ENCODE measurements at places on chromosomes 6 and 20.

GRCh38 chr20:35226884-35227681 lies 593 bp downstream of the MMP24 start:
- H3K27ac ChIP-seq, result no peak overlapping the region
- no peaks in the 10 kb centered on the region for H3K36me3 ChIP-seq
- DNase-seq, result peak; percentile 27
- H3K27me3 ChIP-seq, result peaks cover 14% of the 10 kb centered on the region
- no peak overlapping the region for H3K4me3 ChIP-seq
- peaks cover 5% of the 10 kb centered on the region for H3K4me1 ChIP-seq

GRCh38 chr20:5172903-5173463 lies 46.2 kb downstream of the CDS2 start:
- peaks cover 3% of the 10 kb centered on the region for H3K36me3 ChIP-seq
- no peaks in the 10 kb centered on the region for H3K27me3 ChIP-seq
- H3K4me1 ChIP-seq, result peaks cover 7% of the 10 kb centered on the region
- no peak overlapping the region for H3K4me3 ChIP-seq
- H3K27ac ChIP-seq, result no peak overlapping the region

DNA sequence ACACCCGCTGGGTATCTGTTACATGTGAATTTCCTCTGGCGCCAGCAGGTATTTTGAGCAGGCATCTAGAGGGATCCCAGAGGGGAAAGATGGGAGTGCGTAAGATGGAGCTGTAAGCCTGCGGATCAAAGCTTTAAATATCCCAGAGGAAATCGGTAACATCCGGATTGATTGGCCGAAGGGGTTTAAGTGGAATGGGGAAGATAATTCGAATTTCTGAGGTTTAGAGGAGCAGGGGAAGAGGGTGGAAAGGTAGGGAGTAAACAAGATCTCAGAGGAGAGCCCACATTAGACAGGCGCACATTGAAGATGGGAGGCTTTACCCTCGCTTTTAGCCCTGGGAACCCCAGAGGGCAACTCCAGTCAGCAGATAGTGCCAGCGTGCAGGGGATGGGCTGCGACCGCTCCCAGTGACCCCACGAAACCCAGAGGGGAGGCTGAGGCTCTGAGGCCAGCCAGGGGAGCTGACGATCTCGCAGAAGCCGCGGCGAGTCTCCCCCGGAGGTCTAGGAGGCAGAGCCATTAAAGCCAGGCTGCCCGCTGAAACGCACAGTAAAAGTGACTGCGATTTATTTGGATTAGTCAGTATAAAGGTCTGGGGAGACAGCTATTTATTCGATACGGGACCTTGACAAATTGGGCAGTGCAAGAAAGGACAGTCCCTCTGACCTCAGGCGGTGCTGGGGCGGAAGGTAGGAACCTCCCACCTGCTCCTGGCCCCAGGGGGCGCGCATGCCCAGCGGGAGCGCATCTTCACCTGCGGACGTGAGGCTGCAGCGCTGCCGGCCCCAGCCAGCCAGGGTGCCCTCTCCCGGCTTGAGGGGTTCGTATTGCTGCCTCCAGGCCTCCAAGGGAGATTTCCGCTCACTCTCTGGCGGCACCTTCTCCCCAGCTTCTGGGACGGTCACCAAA lies 34.3 kb upstream of the TCF21 start:
- H3K27me3 ChIP-seq, result peaks cover 16% of the 10 kb centered on the region
- H3K4me1 ChIP-seq, result peaks cover 3% of the 10 kb centered on the region
- H3K36me3 ChIP-seq, result no peaks in the 10 kb centered on the region
- no peak overlapping the region for H3K27ac ChIP-seq
- no peak for DNase-seq

DNA sequence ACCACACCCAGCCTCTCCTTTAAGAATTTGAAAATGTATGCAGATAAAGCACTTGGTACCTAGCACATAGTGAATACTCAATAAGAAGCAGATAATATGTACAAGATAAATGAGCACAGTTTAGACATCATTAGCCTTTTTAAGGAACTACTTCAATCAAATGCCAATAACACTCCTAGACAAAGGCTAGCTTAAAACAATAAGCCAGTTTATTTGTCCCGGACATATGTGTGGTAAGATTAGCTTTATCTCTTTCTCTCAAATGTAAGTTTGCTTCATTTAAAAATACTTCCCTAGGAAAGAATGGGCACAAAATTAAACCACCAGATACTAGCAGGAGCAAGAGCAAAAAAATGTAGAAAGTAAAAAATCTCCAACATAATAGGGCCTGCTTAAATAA lies 73.8 kb downstream of the MAP3K5 start:
- no peaks in the 10 kb centered on the region for H3K36me3 ChIP-seq
- no peak for DNase-seq
- no peak overlapping the region for H3K27ac ChIP-seq
- no peaks in the 10 kb centered on the region for H3K27me3 ChIP-seq
- H3K4me3 ChIP-seq, result no peak overlapping the region

DNA sequence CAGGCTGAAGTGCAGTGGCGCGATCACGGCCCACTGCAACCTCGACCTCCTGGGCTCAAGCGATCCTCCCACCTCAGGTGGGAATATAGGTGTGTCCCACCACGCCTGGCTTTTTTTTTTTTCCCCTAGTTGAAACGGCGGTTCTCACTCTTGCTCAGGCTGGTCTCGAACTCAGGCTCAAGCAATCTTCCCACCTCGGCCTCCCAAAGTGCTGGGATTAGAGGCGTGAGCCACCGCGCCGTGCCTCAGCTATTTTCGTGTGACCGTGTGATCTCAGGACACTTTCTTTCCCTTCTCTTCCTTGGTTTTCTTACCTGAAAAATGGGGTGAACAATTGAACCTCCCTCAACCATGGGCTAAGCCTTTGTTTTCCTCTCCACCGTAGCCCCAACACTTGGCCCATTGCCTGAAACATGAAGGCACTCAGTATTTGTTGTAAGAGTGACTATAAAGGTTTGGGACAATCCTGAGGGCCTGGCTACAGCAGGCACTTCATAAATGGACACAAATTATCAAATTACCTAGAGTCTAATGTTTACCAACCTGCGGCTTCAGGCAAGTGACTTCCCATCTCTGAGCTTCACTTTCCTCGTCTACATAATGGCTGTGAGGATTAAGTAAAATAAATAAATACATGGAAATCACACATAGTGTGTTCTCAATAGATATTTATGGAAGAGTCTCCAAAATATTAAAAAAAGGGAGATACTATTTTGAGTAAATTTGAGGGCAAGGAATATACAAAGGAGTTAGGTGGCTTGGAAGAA lies 31.4 kb upstream of the ID1 start:
- no peaks in the 10 kb centered on the region for H3K27me3 ChIP-seq
- peak overlapping the region; percentile 99 for H3K27ac ChIP-seq
- no peak for DNase-seq
- peaks cover 25% of the 10 kb centered on the region for H3K36me3 ChIP-seq
- peaks cover 46% of the 10 kb centered on the region for H3K4me1 ChIP-seq

DNA sequence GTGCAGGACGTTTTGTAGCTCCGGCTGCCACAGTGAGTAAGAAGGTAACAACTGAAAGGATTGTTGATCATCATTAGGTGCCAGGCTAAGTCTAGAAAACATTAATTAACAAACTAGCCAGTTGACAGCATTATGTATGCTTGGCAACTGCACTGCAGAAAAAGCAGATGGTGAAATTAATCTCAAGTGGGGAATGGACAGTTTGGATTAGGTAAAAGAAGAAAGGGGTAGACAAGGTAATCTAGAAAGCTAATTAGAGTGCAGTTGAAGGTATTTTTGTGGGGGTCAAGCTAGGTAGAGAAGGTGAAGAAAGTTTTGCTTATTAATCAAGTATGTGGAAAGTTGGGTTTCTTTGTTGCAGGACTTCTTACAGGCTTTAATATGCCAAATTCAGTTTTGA lies 69.7 kb upstream of the HINT3 start:
- H3K27ac ChIP-seq, result no peak overlapping the region
- H3K36me3 ChIP-seq, result peaks cover under 1% of the 10 kb centered on the region
- peaks cover 2% of the 10 kb centered on the region for H3K4me1 ChIP-seq
- no peaks in the 10 kb centered on the region for H3K27me3 ChIP-seq
- no peak overlapping the region for H3K4me3 ChIP-seq

DNA sequence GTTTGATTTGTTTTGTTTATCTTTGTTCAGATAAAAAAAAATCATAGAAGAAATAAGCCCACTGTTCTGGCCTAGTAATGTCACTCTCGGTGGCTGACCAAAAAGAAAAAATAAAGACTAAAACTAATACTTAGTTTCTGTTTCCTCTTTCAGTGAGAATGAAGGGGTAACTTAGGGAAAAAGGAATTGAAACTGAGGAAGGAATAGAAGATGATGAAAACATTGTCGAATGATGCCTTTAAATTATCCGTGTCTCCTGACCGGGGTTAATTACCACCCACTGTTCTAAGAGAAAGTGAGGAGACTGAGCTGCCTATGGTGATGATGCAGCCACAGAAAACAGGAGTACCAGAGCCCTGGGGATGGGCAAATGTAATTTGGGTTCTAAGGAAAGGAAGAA lies 73.1 kb downstream of the PTCHD4 start:
- no peak overlapping the region for H3K4me3 ChIP-seq
- no peaks in the 10 kb centered on the region for H3K4me1 ChIP-seq
- no peak for DNase-seq
- no peaks in the 10 kb centered on the region for H3K36me3 ChIP-seq
- H3K27ac ChIP-seq, result no peak overlapping the region

- H3K4me1 ChIP-seq, result no peaks in the 10 kb centered on the region
- H3K27ac ChIP-seq, result no peak overlapping the region
- DNase-seq, result no peak
Observed at GRCh38 chr6:82869493-82869892, 196.1 kb downstream of the UBE3D start.

- H3K4me3 ChIP-seq, result no peak overlapping the region
- H3K27me3 ChIP-seq, result no peaks in the 10 kb centered on the region
- peaks cover 2% of the 10 kb centered on the region for H3K4me1 ChIP-seq
- no peak for DNase-seq
Observed at GRCh38 chr6:158519761-158520160, 40.1 kb upstream of the TMEM181 start.

- H3K27me3 ChIP-seq, result no peaks in the 10 kb centered on the region
- peaks cover 1% of the 10 kb centered on the region for H3K36me3 ChIP-seq
Observed at GRCh38 chr6:170311696-170312095, 5.1 kb downstream of the FAM120B start.

GRCh38 chr6:139981066-139981624 lies 606.7 kb upstream of the CITED2 start:
- H3K4me3 ChIP-seq, result no peak overlapping the region
- H3K36me3 ChIP-seq, result no peaks in the 10 kb centered on the region
- H3K27me3 ChIP-seq, result no peaks in the 10 kb centered on the region
- peaks cover 21% of the 10 kb centered on the region for H3K4me1 ChIP-seq

DNA sequence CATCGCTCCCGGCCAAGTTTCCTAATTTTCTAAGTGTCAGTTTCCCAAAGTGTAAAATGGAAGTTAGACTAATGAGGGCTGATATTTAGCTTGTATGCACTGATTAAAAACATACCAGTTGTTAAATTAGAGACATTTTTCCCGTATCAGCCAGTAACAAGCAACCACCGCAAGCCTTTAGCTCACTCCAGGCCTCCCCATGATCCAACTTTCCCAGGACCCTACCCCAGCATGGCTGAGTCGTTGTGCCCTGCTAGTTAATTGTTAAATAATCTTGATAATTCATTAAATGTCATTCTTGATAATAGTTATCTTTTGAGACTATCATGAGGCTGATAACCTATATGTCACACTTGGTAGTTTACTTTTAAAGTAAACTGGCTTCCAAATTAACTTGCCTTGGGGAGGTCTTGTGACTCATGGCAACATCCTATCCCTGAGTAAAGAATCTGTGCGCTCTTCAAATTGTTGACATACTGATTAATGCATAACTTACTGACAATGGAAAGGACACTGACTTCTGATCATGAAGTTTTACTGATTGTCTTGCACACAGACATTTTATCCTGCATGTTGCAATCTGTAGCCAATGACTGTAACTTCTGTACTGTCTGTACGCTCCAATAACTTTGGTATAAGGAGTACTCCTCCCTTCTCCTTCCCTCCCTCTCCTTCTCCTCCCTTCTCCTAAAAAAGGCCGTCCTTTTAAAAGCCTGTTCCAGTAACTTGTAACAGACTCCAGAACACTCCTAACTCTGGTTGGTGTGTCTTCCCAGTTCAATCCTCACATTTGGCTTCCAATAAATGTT lies 6.3 kb upstream of the GTF3C6 start:
- H3K4me1 ChIP-seq, result no peaks in the 10 kb centered on the region
- H3K4me3 ChIP-seq, result no peak overlapping the region
- no peaks in the 10 kb centered on the region for H3K36me3 ChIP-seq
- no peak overlapping the region for H3K27ac ChIP-seq
- peak; percentile 58 for DNase-seq
- no peaks in the 10 kb centered on the region for H3K27me3 ChIP-seq

GRCh38 chr6:129667034-129667433 lies 42.9 kb downstream of the ARHGAP18 start:
- H3K27me3 ChIP-seq, result no peaks in the 10 kb centered on the region
- H3K27ac ChIP-seq, result no peak overlapping the region
- DNase-seq, result no peak

DNA sequence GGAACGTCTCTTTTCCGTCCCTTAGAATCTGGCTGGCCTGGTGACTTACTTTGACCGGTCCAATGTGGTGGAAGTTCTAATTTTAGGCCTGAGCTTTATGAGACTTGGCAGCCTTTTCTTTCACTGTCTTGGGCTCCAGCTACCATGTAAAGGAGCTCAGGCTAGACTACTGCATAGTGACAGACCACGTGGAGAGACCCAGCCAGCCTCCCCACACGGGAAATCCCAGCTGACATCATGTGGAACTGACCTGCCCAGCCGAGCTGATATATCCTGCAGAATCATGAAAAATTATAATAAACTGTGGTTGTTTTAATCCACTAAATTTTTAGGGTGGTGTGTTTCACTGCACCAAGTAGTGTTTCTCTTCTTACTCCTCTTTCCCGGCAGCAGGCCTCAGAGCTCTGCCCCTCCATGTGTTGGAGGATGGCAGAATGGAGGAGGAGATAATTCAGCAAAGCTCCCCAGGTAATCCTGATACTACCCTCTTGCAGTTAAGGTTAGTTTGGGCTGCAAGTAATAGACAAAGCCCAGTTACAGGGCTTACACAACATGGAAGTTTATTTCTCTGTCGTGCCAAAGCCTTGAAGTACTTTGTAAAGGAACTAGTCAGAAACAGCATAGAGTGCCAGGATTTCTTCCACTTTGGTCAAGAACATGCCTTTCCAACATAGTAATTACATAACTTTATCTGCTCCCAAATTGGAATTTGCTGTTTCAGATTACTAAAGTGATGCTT lies 87.5 kb downstream of the SH3BGRL2 start:
- no peaks in the 10 kb centered on the region for H3K4me1 ChIP-seq
- H3K27ac ChIP-seq, result no peak overlapping the region
- no peaks in the 10 kb centered on the region for H3K27me3 ChIP-seq
- H3K36me3 ChIP-seq, result no peaks in the 10 kb centered on the region

DNA sequence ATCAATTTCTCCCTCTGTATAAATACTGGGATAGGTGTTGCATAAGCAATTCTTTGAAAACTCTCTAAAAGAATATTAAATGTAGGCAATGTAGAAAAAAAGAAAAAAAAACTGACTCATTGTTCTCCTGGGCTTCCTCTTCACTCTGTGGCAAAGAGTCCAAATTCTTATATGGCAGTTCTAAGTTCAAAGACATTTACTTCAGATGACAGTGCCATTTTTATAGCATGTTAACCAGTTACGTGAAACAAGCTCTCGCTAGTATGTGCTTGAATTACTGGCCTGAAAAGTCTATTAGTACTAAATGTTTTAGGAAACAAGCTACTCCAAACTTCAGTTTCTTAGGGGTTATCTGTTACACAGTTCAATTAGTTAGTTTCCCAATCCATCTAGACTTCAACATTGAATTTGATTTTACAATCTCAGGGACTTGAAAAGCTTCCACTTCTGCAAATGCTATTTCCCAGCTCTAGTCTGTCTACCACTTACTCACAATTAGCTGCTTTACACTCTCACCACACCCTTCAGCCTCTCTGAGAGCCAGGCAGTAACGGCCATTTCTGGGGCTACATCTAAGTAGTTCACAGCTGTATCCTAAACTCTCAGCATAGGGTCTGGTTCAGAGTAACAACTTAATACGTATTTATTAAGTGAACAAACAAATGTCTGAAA lies 100.4 kb downstream of the OGFRL1 start:
- peaks cover 2% of the 10 kb centered on the region for H3K4me1 ChIP-seq
- H3K36me3 ChIP-seq, result peaks cover 4% of the 10 kb centered on the region
- no peaks in the 10 kb centered on the region for H3K27me3 ChIP-seq
- H3K27ac ChIP-seq, result no peak overlapping the region
